NCI-H510A treated with DMSO at 0.1 percent for 48 hours (cell line): ENCODE measurements at places on chromosomes 2 and 18.
A peak's percentile ranks its signal among the peaks of the same experiment; 100 is the strongest.

GRCh38 chr2:9288233-9288632 lies 81.6 kb downstream of the ASAP2 start:
- no peak for DNase-seq

DNA sequence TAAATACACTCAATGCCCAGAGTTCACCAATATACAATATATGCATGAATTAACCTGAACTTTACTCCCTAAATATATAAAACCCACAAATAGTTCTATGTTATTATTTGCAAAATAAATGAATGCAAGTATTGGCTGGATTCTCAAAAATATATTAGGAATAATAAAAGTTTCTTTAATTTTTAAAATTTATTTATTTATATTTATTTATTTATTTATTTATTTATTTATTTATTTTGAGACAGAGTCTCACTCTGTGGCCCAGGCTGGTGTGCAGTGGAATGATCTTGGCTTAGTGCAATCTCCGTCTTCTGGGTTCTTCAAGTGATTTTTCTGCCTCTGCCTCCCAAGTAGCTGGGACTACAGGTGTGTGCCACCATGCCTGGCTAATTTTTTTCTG lies 88.7 kb upstream of the TMEFF2 start:
- no peak for DNase-seq

DNA sequence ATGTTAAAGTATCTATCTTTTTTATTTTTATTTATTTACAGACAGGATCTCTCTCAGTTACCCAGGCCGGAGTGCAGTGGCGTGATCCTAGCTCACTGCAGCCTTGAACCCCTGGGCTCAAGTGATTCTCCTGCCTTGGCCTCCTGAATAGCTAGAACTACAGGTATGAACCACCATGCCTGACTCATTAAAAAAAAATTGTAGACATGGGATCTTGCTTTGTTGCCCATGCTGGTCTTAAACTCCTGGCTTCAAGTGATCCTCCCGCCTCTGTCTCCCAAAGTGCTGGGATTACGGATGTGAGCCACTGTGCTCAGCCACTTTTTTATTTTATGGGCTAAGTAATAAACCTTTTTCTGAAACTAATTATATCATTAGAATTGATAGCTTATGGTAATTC lies 7.1 kb downstream of the MFSD6 start:
- DNase-seq: no peak

DNA sequence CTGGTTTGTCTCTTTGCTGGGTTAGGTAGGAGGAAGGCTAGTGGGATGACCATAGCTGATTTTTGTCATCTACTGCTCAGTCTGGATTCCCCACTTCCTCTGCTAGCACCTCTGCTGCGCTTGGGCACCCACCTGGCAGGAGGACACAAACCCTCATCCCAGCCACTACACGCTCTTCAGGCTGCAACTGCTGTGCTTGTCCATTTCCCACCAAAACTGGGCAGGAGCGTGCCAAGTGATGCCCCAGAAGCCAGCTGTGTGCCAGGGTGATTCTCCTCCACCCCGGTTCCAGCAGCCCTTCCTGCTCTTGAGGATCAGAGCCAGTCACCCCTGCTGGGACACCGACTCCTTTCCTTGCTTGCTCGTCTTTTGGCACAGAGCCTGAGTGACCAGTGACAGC lies 15.7 kb upstream of the PER2 start:
- no peak for DNase-seq

DNA sequence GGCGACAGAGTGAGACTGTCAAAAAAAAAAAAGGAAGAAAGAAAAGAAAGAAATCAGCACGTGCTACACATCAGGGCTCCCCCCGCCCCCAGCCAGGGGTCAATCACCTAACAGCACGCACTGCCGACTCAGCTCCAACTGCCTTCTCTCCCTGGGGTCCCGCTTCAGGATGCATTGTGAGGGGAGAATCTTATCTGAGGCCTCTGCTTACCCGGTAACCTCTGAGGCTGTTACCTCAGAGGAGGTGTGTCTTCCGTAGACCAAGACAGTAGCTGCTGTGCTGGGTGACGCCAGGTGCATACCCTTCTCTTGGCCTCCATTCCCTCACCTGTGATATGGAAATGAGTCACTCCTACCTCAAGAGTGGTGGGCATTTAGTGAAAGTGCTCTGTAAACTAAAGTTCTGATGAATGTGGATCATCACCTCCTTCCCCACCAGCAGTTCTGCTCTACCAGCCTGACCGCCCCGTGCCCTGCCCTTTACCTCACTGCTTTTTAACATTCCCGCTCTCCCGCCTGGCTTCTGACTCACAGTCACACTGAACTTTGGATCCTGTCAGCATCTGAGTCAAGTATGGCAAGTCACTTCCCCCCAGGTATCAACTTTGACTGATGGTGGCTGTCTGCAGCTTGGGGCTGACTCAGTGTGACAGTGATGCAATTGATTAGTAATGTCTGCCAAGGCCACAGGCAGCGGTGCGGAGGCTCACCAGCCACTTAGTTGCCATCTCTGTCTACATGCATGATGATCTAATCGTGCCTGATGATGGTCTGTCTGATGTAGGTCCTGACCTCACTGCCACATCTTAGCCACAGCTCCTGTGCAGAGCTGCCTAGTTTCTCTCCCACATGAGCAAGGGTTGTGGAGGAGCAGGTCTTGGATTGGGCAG lies 20.1 kb downstream of the ARID5A start:
- DNase-seq: no peak

DNA sequence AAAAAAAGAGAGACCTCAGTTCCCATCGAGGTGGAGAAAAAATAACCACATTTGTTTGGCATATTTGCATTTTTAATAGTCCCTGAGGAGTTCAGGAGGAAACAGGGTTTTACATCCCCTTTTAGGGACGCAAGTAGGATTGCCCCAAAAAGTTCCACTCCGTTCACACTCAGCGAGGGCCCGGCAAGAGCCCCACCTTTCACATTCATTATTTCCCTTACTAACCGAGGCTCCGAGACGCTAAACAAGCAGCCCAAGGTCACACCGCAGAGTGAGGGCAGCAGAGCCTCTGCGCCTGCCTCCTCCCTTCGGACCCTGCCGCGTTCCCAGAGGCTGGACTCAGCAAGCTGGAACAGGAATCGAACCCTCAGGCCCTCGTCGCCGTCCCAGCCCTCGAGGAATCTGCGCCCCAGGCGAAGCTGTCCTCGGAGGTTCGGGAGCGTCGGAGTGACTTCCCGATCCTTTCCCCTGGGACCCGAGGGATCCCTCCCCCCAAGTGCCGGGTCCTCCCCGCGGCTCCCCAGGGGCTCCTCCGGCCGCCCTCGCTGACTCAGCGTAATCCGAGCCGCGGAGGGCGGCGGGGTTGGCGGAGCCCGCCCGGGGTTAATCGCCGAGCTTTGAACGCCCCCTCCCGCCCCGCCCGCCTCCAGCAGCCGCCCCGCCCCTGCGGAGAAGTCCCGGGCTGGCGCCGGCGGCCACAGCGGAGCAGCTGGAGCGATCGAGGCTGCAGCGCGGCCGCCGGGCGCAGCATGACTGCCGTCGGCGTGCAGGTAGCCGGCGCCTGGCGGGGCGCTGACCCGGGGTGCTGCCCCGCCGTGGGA lies at the start of gene TMEM37:
Gene TMEM37, plus strand, starts transcription at position 700 of the 821 bp plus-strand sequence. Its CDS starts 50 bp downstream, at position 750.
- peak; percentile 60 for DNase-seq

DNA sequence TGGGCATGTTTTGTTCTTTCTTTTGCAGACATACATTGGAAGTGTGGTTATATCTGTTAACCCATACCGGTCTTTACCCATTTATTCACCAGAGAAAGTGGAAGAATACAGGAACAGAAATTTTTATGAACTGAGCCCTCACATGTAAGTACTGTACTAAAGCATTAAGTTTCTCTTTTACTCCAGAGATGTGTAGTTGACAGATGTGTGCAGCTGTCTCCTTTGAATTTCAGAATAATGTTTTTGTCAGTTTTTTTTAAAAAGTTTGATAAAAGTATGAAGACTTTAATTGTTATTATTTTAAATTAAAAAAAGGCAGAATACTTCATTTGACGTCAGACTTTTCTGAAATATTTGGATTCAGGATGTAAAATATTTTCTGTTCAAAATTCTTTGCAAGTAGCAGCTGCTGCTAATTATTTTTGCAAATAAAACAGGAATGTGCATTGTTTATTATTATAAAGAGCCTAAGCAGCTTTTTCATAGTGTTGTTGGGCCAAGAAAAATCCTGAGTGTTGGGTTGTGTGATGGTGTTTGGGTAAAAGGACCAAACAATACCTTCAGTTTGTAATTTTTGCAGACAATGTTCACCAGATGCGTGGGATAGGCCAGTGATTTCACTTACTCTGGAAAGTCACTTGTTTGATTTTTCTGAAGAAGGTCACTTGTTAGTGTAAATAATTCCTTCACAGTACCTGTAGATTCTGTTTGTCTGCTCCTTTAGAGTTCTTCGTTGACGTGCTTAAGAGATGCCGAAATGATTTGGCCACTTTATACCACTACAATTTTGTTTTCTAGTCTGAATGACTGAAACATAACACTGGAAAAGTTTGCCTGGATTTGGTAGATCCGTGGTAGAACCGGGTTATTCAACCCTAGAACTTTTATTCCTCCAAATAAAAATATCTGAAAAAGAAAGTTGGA lies 51.1 kb downstream of the MYO1B start:
- no peak for DNase-seq

GRCh38 chr2:220000080-220000479 lies 372.6 kb downstream of the SLC4A3 start:
- no peak for DNase-seq

DNA sequence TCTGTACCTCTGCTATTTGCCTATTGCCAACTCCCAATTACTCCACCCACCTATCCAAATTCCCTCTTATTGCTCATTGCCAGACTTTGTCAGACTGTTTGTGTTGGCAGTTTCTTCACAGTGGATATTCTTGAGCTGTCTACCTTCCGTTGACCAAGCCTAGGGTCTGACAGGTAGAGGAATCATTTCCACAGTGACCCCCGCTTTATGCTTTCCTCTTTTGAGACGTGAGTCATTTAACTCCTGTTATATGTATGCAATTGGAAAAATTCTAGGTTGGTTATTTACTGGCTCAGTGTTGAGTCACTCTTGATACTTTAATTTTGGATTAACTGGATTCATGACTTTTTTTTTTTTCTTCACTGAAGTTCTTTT lies 187.7 kb downstream of the IRS1 start:
- no peak for DNase-seq

DNA sequence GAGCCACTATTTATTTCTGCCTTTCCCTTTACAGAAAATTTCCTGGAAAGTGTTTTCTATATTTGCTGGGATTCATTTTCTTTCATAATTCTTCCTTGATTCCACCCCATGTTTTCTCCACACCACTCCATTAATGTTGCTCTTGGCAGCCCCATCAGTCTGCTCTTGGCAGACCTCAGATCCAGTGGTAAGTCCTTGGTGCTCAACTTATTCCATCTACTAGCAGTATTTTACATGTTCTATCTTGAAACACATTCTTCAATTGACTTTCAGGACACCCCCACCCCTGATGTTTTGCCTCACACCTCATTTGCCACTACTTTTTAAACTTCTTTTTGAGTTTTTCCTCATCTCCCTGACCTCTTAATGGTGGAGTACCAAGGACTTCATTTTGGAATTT lies 65.0 kb downstream of the HNMT start:
- DNase-seq: no peak
